Stimulated activated naive CD4-positive, alpha-beta T cell (primary cell): ENCODE measurements at places on chromosomes 5 and 9.

GRCh38 chr5:123874600-123875201, 362.7 kb downstream of the CSNK1G3 start:
- DNase-seq = no peak

GRCh38 chr9:89926167-89926566, 321.4 kb downstream of the GADD45G start:
- no peak for DNase-seq

DNA sequence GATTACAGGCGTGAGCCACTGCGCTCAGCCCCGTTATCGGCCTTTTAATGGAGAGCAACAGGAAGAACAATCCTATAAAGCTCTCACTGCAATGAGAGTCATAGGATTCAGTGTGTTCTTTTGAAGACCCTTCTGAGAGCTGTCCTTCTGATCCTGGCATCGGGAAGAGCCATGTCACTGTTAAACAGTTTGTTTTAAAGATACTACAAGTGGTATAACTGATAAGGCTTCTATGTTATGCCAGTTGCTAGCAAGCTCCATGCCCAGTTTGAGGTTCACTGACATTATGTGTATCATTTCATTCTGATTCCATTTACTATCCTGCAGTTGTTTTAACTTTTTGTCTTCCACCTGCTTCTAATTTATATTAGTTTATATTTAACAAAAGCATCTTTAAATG, 55.8 kb downstream of the GNAQ start:
- DNase-seq = no peak

GRCh38 chr5:82358457-82358856, 80.3 kb upstream of the RPS23 start:
- DNase-seq = no peak

DNA sequence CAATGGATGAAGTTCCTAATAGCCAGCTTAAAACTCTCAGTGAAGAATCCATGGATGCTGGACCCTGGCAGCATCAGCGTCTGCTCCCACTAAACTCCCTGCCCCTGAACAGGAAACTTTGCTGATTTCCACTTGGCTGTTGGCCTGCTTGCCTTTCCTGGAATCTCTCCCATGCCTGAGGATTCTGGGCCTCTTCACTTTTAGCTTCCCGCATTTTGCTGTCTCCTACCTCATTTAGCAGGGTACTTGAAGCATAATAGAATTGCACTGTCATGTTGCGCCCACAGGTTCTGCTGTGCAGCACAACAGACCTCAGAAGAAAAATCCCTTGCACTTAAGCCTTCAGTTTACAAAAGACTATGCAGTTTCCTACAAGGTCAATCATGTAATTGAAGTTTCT, 127.6 kb downstream of the DROSHA start:
- no peak for DNase-seq

GRCh38 chr5:136056336-136056735, 27.5 kb downstream of the TGFBI start:
- no peak for DNase-seq

- no peak for DNase-seq
Observed at GRCh38 chr9:38089387-38090165, 20.5 kb upstream of the SHB start.

DNA sequence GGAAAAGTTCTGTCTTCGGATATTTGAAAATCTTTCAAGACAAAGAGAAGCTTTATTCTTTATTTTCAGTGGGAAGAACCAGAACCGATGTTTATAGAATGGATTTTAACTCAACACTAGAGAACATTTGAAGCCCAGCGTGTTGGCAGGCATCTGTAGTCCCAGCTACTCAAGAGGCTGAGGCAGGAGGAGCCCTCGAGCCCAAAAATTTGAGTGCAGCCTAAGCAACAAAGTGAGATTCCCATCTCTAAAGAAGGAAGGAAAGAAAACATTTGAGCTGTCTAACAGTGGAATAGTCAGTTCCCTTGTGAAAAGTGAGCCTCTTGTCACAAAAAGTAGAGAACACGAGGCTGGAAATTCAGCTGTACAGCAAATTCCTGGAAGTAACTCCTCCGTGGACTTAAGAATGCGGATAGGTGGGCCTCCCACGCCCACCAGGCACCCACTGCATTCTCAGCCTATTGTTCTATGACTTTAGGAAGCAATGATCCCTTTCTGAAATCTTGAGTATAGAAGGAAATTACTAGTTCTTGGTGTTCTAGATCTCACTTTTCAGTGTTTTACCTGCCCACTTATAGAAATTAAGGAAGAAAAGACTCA, 2.3 kb upstream of the PTPDC1 start:
- DNase-seq = no peak
